ENCODE measurements at places on chromosomes 7 and 10.

DNA sequence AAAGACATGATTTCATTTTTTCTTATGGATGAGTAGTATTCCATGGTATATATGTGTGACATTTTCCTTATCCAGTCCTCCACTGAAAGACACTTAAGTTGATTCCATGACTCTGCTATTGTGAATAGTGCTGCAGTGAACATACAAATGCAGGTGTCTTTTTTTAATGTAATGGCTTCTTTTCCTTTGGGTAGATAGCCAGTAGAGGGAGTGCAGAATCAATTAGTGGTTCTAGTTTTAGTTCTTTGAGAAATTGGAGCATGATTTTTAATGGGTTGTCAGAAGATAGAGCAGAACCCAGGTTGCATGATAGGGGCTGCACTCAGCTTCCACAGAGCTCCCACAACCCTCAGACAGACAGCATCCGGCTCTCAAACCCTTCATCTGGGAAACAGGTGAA, 152.9 kb upstream of the PLXDC2 start:
- no peak for DNase-seq

DNA sequence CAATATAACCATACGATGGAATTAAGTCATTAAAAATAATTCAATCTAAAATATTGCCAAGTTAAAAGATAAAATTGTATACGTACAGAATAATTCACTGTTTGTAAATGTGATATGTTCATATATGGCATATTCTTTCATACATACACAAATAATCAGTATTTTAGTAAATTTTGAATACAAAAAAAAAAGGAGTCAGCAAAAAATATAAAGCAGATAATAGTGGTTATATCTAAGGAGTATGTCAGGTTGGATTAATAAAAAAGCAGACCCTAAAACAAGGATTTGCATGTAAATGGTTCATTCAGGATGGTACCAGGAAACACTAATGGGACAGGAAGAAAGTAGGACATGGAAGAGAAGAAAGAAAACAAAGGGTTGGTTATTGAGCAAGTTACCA, 59.5 kb downstream of the XPNPEP1 start:
- DNase-seq: no peak

GRCh38 chr7:49778731-49779270, 5.4 kb downstream of the VWC2 start:
- DNase-seq: no peak

DNA sequence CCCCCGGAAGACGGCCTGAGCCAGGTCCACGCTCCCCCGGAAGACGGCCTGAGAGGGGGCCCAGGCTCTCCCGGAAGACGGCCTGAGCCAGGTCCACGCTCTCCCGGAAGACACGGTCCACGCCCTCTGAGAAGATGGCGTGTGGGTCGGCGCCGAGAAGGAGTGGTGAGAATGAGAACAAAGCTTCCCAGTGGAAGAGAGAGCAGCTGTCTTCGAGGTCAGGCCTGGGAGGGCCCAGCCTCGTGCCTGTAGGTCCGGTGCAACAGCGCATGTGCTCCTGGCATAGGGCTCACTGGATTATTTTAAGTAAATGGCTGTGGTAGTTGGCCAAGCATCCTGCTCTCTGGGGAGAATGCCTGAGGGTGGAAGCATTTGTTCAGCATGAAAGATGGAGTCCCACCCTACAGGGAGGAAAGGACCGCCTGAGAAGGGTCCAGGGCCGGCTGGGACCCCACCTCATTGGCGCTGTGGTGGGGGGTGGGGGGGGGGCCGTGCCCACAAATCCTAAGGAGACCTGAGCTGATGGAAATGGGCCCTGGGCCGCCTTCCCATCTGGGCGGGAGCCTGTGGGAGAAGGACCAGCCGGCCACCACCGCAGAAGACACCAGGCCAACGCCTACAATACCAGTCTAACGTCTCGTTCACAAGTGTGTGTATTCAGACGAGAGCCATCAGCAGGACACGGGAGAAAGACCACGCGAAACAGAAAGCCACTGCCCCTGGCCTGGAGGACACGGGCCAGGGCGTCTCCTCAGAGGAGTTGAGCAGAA, 210.0 kb downstream of the WDR37 start:
- DNase-seq: no peak
